Body of pancreas (tissue), 4 donors: ENCODE measurements at places on chromosomes 16 and 17.

DNA sequence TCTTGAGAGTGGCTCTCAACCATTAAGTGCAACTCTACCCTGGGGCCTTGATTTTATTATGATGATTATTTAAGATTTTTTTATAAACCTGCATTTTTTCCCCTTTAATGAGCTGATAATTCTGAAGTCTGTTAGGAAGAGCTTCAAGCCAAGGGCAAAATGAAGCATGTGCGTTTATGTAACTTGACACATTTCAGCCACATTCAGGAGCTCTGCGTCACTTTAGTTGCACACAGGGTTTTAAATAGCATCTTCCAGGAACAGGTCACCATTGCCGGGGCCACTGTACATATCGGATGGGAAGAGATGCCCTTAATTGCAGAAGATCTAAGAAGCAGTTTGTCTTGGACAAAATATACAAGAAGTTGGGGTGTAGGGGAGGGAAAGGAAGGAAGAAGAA is 89.6 kb downstream of the BMERB1 start:
- no peak overlapping the region for H3K27ac ChIP-seq
- no peak overlapping the region for H3K4me3 ChIP-seq
- H3K36me3 ChIP-seq: no peaks in the 10 kb centered on the region
- no peaks in the 10 kb centered on the region for H3K4me1 ChIP-seq

- H3K4me1 ChIP-seq: no peaks in the 10 kb centered on the region
- no peaks in the 10 kb centered on the region for H3K36me3 ChIP-seq
- DNase-seq: no peak
- H3K27me3 ChIP-seq: no peaks in the 10 kb centered on the region
- H3K4me3 ChIP-seq: no peak overlapping the region
Measured at GRCh38 chr16:12082226-12082887, 105.8 kb downstream of the SNX29 start.

DNA sequence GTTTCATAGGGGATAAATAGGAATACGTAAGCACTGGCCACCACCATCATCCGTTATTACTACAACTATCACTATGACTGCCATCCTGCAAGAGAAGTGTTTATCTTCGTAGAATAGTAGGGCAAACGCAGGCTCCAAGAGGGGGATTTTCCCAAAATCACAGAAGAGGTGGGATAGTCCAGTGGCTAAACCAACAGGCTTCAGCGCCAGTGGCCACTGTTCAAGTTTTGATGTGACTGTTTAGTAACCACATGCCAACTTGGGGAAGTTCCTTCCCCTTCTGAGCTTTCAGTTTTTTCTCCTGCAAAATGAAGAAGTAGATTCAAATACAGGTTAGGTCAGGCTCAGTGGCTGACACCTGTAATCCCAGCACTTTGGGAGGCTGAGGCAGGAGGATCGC is 60.7 kb upstream of the GRIN2A start:
- no peak overlapping the region for H3K4me3 ChIP-seq
- H3K27ac ChIP-seq: no peak overlapping the region
- H3K27me3 ChIP-seq: no peaks in the 10 kb centered on the region
- H3K4me1 ChIP-seq: no peaks in the 10 kb centered on the region
- no peaks in the 10 kb centered on the region for H3K36me3 ChIP-seq

DNA sequence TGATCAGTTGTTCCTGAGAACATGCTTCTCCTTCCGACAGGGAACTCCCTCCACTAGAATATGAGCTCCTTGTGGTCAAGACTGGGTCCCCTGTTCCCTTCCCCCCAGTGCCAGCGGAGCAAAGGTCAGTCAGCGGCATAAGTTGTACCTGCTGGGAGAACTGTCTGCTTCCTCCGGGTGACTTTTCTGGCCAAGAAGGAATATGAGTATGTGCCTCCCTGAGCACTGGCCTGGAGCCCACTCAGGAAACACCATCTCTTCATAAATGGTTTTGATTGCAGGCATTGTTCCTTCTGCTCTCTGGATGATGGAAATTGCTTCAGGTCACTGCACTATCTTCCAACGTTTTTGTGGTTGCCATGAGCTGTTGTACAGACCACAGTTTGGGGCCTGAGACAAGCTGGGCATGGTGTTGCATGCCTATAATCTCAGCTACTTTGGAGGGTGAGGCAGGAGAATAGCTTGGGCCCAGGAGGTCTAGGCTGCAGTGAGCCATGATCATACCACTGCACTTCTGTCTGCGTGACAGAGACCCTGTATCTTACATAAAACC is 2.9 kb upstream of the P4HB start:
- peaks cover 76% of the 10 kb centered on the region for H3K4me1 ChIP-seq
- peak overlapping the region; percentile 98 for H3K27ac ChIP-seq
- no peak overlapping the region for H3K4me3 ChIP-seq
- no peaks in the 10 kb centered on the region for H3K36me3 ChIP-seq

- H3K4me3 ChIP-seq: no peak overlapping the region
- no peaks in the 10 kb centered on the region for H3K4me1 ChIP-seq
- H3K36me3 ChIP-seq: no peaks in the 10 kb centered on the region
Measured at GRCh38 chr17:2551493-2551892, 39.8 kb upstream of the METTL16 start.

- no peaks in the 10 kb centered on the region for H3K36me3 ChIP-seq
- DNase-seq: no peak
- peak overlapping the region; percentile 73 for H3K27ac ChIP-seq
Measured at GRCh38 chr16:2970563-2970962, 1.4 kb downstream of the PAQR4 start.

DNA sequence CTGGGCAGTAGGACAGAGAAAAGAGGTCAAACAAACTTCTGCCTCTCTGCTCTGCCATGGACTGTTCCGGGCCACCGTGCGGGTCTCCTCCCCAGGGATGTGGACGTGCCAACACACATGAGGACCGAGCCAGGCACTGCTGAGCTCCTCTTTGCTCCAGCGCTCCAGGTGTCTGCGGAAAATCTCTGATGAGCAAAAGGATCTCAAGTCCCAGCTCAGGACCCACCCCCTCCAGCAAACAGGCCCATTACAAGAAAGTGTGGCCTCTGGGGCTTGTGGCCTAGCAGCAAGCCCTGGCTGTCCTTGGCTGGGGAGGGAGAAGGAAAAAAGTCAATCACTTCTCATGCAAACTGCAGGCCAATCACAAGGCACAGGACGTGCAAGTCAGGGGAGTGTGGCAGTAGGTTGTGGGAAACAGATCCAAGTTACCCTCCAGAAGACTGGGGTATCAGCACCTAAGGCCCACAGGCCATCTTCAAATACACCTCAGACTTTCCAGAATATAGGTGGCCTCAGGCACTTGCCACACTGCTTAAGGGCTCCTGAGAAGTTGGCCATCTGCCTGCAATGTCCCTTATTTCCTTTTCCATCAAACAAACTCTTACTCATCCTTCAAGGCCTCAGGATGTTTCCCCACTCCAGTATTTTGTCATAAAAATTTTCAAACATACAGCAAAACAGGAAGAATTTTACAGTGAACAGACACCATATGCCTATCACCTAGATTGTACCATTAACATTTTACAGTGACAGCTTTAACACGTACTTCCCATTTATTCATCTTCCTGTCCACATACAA is 36.0 kb upstream of the SREBF1 start:
- no peak overlapping the region for H3K4me3 ChIP-seq
- H3K27me3 ChIP-seq: no peaks in the 10 kb centered on the region
- DNase-seq: no peak
- H3K4me1 ChIP-seq: peaks cover 18% of the 10 kb centered on the region

GRCh38 chr17:30236766-30237165 is 1.3 kb upstream of the SLC6A4 start:
- no peaks in the 10 kb centered on the region for H3K36me3 ChIP-seq
- no peak overlapping the region for H3K27ac ChIP-seq
- no peak overlapping the region for H3K4me3 ChIP-seq
- H3K4me1 ChIP-seq: peaks cover 17% of the 10 kb centered on the region
- no peaks in the 10 kb centered on the region for H3K27me3 ChIP-seq
- peak; percentile 61 for DNase-seq

DNA sequence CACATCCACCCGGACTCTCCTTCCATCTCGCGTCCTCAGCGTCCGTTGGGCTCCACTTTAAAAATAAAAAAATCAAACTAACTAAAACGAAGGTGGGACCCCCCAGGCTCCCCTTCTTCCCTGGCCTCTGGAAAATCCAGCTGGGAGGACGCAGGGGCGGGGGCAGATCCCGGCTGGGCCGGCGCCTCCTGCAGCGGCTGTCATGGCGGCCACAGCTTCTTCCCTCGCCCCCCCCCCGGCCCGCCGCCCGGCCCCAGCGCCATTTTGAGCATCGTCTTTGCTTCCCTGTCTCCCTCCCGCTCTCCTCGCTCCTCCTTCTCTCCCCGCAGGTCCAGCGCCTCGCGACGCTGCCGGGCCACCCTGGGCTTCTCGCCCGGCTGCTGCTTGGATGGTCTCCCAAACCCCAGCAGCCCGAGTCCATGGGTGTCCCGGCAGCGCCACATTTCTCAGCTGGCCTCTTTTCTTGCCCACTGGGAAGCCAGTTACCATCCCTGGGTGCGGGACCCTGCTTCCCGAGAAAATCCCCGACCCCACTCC is 3.3 kb downstream of the HOXB2 start:
- DNase-seq: no peak
- no peak overlapping the region for H3K4me3 ChIP-seq
- H3K36me3 ChIP-seq: no peaks in the 10 kb centered on the region
- H3K27me3 ChIP-seq: no peaks in the 10 kb centered on the region
- H3K27ac ChIP-seq: peak overlapping the region; percentile 67

DNA sequence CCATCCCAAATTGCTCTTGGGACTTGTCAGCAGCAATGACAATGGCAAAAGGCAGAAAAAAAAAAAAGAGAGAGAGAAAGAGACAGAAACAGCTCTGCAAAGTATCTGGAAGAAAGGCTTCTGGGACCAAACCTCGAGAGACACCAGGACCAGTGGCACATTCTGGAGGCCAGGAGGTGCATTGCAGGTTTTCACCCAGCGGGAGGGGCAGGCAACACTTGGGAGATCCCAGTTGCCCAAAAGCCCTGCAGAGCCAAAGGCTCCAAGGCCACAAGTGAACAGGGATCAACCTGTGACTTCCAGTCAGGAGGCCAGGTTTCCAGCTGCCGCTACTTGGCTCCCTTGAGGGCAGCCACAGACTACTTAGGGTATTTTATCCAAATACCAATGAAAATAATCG is 110.8 kb upstream of the CDH5 start:
- H3K4me3 ChIP-seq: no peak overlapping the region
- no peak overlapping the region for H3K27ac ChIP-seq
- no peaks in the 10 kb centered on the region for H3K36me3 ChIP-seq
- DNase-seq: no peak

DNA sequence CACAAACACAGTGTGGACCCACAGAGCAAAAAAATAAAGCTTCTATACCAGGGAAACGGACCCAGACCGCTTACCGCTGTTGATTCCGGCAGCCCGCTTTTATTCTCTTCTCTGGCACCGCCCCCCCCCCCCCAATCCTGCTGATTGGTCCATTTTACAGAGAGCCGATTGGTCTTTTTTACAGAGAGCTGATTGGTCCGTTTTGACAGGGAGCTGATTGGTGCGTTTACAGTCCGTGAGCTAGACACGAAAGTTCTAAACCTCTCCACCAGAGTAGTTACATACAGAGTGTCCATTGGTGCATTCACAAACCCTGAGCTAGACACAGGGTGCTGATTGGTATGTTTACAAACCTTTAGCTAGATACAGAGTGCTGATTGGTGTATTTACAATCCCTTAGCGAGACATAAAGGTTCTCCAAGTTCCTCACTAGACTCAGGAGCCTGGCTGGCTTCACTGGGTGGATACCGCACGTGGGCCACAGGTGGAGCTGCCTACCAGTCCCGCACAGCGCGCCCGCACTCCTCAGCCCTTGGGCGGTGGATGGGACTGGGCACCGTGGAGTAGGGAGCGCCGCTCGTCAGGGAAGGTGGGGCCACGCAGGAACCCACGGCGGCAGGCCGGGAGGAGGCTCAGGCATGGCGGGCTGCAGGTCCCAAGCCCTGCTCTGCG is 92.4 kb downstream of the HAPSTR1 start:
- no peak overlapping the region for H3K27ac ChIP-seq
- peaks cover 7% of the 10 kb centered on the region for H3K4me1 ChIP-seq
- no peak overlapping the region for H3K4me3 ChIP-seq
- DNase-seq: no peak
- H3K27me3 ChIP-seq: no peaks in the 10 kb centered on the region

- no peak within 1 kb of the TSS for H3K4me3 ChIP-seq
- H3K27me3 ChIP-seq: peaks cover 34% of the 10 kb centered on the region
- no peak within 1 kb of the TSS for H3K27ac ChIP-seq
- H3K36me3 ChIP-seq: no peaks in the 10 kb centered on the region
Measured at GRCh38 chr17:46818316-46818928, at the start of gene WNT3. WNT3 (minus strand) TSS chr17:46818692; CDS start chr17:46818597, 95 bp downstream.

DNA sequence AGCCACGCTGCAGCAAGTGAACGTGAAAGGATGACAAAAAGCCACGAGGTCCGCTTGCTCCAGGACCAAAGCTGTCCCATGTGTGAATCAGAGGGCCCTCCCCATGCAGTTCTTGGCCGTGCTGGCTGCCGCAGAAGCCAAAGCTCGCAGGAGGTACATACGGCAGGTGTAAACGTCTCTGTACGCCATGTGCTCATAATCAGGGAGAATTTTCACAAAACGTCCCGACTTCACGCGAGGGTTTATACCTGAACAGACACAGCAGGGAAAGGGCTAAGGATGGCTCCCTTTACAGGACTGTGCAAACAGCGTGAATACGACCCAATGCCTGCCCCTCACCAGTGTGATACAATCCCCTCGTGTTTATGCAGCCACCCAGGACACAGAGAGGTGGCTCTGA is 25.3 kb downstream of the FBXO31 start:
- no peak overlapping the region for H3K4me3 ChIP-seq
- H3K4me1 ChIP-seq: peaks cover under 1% of the 10 kb centered on the region
- no peak for DNase-seq
- no peaks in the 10 kb centered on the region for H3K27me3 ChIP-seq
- no peaks in the 10 kb centered on the region for H3K36me3 ChIP-seq

DNA sequence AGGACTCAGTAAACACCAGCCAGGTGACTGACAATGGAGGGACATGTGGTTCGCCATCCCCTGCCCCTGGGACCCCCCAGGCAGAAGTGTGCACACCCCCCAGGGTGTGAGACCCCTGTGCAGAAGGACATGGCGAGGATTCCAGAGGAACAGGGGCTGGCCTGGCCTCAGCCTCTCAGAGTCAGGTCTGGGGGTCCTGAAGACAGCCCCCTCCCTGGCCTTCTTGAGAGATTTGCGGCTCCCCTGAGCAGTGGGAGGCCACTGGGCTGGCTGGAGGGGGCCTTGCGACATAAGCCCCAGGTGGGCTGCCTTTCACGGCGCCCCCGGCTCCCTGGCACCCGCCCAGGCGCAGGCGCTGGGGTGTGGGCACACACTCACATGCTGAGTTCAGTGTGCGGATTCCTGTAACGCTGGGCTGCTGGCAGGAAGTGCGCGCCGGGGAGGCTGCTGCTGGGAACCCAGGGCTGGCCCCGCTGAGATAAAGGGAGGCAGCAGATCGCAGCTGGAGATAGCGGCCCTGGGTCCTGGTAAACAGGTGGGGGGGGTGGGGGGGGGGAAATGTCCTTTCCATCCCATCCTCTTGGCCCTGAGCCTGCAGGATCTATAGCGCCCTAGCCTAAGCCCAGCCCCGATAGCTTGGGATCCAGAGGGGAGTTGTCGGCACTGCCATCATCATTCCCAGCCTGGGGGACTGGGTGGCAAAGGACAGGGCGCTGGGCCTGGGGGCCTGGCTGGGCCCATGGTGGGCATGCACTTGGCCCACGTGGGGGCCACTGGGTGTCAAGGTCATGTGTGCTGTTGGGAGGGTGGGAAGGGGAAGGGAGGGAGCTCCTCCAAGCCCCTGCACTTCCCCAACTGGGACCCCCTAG is 27.1 kb downstream of the TMEM235 start:
- H3K4me3 ChIP-seq: no peak overlapping the region
- DNase-seq: peak; percentile 57
- H3K36me3 ChIP-seq: no peaks in the 10 kb centered on the region
- peak overlapping the region; percentile 9 for H3K27ac ChIP-seq
- H3K4me1 ChIP-seq: peaks cover 5% of the 10 kb centered on the region
